ENCODE measurements at places on chromosomes 7 and 10. TPM values are rescaled to one million over a fixed set of nuclear protein-coding genes. Genes with fewer than 3 reads are reported as not detected.

LOXL4 gene
- total RNA-seq: 240 TPM

SPDYE8 gene
- not detected for total RNA-seq

SH3PXD2A gene
- 77.4 TPM for total RNA-seq

USP6NL gene
- 7.7 TPM for total RNA-seq

ANKRD30A gene
- not detected for total RNA-seq

KIAA1549 gene
- 3.6 TPM for total RNA-seq

TMEM130 gene
- 0.30 TPM for total RNA-seq
